Cerebellar cortex (tissue), 1 donor: ENCODE measurements at places on chromosomes 2 and 18.

DNA sequence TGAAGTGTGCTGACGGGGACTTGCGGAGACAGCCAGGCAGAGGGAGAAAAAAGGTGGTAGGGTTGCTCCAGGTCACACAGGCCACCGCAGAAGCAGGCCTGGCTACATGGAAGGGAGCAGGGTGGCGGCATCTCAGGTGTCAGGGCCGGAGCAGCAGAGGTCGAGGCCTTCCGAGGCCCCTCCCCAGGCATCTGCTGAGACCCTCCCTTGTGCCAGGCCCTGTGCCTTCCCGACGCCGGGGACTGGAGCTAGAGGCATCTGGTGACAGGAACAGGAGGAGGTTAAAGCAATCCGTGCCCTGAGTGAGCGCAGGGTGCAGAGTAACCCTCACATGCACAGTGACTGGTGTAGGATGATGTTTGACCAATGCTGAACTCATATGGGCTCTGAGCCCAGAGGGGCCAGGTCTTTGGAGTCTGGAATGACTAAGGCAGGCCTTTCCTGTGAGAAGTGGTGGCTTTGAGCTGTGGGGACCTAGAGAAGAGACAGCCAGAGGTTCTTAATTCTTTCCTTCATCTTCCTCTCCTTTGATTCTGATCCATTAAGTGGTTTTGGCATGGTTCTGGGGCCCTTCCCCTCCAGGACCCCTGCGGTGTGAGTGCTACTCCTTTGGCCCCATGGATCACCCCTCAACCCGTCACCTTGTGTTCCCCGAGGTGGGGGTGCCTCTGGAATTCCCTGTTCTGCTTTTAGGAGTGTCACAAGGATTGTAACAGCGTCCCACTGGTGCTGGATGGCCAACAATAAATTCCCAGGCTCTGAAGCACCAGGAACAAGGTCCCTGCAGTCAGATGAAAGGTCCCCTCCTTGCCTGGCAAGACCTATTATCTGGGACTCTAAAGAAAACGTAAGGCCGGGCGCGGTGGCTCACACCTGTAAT, 72.1 kb downstream of the KLHL29 start:
- no peak for DNase-seq

- DNase-seq = no peak
These were observed 359.3 kb downstream of the CMPK2 start for GRCh38 chr2:6506361-6506794.

GRCh38 chr2:98164256-98164655, 77.3 kb downstream of the VWA3B start:
- no peak for DNase-seq

DNA sequence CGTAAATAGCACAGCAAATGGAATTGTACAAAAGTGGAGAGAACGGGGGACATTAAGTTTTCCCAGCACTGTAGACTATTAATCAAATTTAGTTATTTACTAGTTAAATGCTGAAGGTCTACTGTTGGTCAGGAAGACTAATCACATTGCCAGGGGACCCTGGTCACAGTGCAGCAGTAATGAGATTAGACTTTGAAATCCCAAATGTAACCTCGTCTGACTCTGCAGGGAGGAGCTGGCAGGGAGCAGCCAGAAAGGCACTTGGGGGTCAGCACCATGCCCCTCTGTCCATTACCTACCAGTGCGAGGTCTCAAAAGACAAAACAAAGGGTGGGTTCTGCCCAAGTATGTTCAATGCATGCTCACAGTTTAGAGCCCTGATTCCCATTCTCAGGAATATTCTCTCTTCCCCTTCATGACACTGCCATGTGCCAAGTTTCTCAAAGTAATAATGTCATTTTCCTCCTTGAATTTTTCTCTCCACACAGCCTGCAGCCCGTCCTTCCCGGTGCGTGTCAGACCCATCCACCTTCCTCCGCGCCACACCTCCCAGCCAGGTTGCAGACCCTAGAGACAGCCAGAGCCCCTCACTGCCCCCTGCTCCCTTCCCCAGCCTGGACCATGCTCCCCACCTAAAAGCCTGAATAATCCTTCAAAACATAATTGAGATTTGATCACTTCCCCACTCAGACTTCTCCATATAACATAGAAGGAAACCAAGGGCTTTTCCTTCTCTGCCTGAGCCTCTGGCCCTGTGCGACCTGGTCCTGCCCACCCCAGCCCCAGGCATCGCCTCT, 52.5 kb downstream of the TMEM18 start:
- no peak for DNase-seq

DNA sequence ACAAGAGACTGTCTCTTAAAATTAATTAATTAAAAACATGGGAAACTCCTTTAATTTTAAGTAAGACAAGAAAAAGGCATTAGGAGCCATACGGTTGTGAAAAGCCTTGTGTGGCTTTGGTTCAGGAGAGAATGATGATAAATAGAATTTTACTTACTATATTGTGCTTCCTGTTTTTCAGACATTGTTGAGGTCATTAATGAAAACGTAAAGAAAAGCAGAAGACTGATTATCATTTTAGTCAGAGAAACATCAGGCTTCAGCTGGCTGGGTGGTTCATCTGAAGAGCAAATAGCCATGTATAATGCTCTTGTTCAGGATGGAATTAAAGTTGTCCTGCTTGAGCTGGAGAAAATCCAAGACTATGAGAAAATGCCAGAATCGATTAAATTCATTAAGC, 10.7 kb upstream of the IL1RL2 start:
- DNase-seq = no peak

GRCh38 chr18:48988508-48989303, 37.9 kb upstream of the SMAD7 start:
- no peak for DNase-seq

GRCh38 chr2:8285081-8285480, 396.8 kb upstream of the ID2 start:
- DNase-seq = peak; percentile 4

- no peak for DNase-seq
These were observed 852.5 kb upstream of the LRATD1 start for GRCh38 chr2:13779996-13780395.

- DNase-seq = peak; percentile 42
These were observed 68.6 kb upstream of the RPE start for GRCh38 chr2:209933499-209934483.

- DNase-seq = no peak
These were observed 61.4 kb upstream of the MSTN start for GRCh38 chr2:190123956-190124355.

GRCh38 chr2:25324905-25325592, 16.7 kb downstream of the DNMT3A start:
- no peak for DNase-seq
